Activated CD4-positive, alpha-beta T cell treated with anti-CD3 and anti-CD28 coated beads, Interleukin-2, amount 10 ng/mL, durations not matched to agents 7 days and 5 days (primary cell): ENCODE measurements at places on chromosomes 16 and 17.

- H3K27ac ChIP-seq = no peak overlapping the region
- peaks cover 6% of the 10 kb centered on the region for H3K4me1 ChIP-seq
- DNase-seq = no peak
Observed at GRCh38 chr17:78872486-78872885, 30.5 kb downstream of the CEP295NL start.

DNA sequence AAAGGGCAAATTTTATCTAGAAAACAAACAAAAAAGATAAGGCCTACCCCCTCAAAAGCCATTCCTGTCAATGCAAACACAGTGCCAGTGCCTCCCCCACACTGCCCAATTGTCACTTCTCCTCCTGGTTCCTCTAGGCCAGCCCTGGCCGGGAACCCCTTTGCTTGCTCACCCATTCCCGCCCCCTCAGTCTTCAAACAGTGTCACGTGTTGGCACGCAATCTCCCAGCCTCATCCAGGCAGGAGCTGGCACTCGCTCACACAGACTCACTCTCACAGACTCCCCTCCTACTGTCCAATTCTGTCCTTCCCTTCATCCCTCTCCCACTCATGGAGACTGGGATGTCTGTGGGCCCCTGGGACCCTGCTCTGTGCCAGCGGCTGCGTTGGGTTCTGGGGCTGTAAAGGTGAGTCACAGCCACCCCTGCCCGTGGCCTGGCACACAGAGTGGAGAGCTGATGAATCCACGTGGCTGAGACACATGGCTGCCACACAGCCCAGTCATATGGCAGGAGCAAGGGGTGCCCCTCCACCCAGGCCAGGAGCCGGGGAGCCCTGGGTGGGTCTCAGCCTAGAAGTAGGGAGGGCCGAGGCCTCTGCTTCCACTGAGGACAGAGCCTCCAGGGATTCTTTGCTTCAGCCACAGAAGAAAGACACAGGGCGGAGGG, 54.8 kb downstream of the VAC14 start:
- no peak overlapping the region for H3K4me3 ChIP-seq
- H3K27ac ChIP-seq = peak overlapping the region; percentile 95
- no peaks in the 10 kb centered on the region for H3K27me3 ChIP-seq
- DNase-seq = no peak
- H3K36me3 ChIP-seq = peaks cover 42% of the 10 kb centered on the region

GRCh38 chr16:86195863-86196630, 297.1 kb downstream of the IRF8 start:
- no peaks in the 10 kb centered on the region for H3K4me1 ChIP-seq
- H3K36me3 ChIP-seq = no peaks in the 10 kb centered on the region
- H3K27ac ChIP-seq = no peak overlapping the region
- DNase-seq = no peak
- H3K4me3 ChIP-seq = no peak overlapping the region
- H3K27me3 ChIP-seq = peaks cover 71% of the 10 kb centered on the region

GRCh38 chr16:15434079-15434424, 336 bp upstream of the BMERB1 start:
- peak overlapping the region; percentile 76 for H3K4me3 ChIP-seq
- H3K4me1 ChIP-seq = peaks cover 13% of the 10 kb centered on the region
- no peak overlapping the region for H3K27ac ChIP-seq
- peaks cover 23% of the 10 kb centered on the region for H3K27me3 ChIP-seq
- no peak for DNase-seq
- H3K36me3 ChIP-seq = no peaks in the 10 kb centered on the region

GRCh38 chr17:63919311-63919723, 678 bp upstream of the GH1 start:
- peaks cover 7% of the 10 kb centered on the region for H3K4me1 ChIP-seq
- no peak overlapping the region for H3K27ac ChIP-seq
- H3K36me3 ChIP-seq = no peaks in the 10 kb centered on the region
- peak; percentile 83 for DNase-seq
- H3K27me3 ChIP-seq = peaks cover 4% of the 10 kb centered on the region
- no peak overlapping the region for H3K4me3 ChIP-seq
